Osteoblast (primary cell): ENCODE measurements at places on chromosomes 16 and 17.
A peak's percentile ranks its signal among the peaks of the same experiment; 100 is the strongest.

GRCh38 chr16:86353148-86353547, 157.2 kb upstream of the FOXF1 start:
- DNase-seq, result no peak

- peak; percentile 27 for DNase-seq
Observed at GRCh38 chr17:74466111-74466827, at the start of gene CD300A. CD300A (plus strand) TSS chr17:74466634; CDS start chr17:74466704, 70 bp downstream.

DNA sequence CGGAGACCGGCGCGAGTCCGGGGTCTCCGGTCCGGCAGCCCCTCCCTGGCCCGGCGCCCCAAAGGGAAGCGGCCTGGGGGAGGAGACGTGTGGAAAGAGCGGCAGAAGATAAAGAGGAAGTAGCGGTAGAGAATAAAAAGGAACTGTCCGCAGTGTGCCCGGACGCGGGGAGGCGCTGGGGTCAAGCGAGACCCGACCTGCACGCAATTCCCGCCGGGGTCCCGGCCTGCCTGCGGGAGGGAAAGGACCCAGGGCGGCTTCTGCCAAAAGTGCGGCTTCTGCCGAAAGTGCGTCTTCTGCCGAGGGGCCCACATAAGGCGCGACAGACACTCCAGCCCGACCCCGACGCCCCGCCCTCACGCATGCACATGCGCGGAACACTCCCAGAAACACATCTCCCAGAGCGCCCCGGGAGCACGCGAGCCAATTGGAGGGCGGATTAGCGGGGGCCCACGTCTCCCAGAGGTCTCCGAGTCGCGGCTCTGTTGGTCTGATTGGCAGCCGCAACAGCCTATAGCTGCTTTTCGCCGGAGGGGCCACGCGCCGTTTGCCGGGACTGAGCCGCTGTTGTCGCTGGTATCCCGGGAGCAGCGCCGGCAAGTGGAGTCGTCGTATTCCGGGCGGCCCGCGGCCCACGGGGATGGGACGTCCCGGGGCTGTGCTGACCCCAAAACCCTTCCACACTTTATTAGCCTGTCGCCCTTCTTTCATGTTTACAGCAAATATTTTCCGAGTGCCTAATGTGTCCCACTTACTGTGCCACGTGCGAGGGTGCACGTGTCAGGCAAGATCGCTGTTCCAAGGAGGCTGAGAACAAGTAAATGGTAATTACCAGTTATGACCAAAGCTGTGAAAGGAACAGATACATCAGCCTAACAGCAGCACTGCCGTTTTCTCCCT, 8.0 kb upstream of the MEFV start:
- DNase-seq, result peak; percentile 99

DNA sequence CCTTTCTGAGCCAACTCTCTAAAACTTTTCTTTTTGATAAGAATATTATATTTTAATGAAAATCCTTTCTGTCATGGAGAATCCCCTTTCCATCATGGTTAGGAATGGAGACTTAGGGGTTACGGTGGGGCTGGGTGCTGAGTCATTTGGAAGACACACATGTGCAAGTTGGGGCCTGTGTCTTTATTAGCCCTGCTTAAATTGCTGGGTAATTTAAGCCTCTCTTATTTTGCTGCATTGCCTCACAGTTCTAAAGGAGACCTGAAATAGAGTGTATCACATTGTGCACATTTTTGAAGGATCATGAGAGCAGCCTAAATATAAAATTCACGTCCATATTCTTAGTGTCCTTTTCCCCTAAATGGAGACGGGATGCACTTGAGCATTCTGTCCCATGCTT, 61.8 kb upstream of the RBFOX1 start:
- DNase-seq, result no peak

DNA sequence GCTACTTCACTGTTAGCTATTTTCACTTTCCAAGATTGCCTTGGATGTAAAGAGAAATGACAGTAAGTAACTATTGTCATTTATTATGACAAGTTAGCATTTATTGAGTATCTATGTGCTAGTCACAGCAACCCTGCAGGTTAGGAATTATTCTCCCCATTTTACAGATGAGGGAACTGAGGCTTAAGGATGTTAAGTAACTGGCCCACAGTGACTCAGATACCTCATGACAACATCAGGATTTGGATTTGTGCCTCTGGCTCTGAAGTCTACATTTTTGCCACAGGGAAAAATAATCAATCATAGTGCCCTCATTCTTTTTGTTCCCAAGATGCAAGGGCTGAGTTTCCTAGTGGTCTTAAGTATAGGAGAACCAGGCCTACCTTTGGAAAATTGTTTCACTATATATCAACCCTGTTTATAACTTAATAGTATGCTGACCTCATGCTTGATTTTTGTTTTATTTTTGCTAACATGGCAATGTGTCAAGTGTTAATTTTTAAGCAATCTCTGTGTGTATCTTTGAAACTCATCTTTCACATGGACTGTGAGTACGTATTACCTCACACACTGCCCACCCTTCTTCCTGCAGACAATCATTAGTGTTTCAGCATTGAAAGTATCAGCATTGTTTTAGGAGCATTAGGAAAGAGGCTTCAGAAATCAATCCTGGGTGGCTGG, 105.0 kb downstream of the TANGO6 start:
- DNase-seq, result no peak

GRCh38 chr17:34726536-34727384, 147.4 kb downstream of the TMEM132E start:
- no peak for DNase-seq

GRCh38 chr17:73650617-73651200, 6.5 kb upstream of the SDK2 start:
- no peak for DNase-seq

GRCh38 chr17:4849011-4849536, 15.9 kb downstream of the MINK1 start:
- DNase-seq, result peak; percentile 88

DNA sequence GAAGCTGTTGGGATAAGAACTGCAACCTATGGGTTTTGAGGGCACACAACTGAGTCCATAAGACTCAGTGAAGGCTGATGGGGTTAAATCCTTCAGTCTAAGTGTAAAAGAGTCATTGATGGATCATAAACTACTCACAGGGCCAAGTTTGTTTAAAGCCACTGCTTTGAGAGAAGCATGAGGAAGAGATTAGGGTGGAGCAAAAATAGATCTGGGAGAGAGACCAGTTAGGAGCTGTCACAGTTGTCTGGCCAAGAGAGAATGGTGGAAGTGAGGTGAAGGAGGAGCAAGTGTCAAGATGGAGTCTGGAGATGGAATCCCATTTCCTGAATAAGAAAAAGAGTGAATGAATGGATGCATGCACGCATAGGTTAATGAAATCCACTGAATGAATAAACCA, 379.1 kb upstream of the CDH11 start:
- no peak for DNase-seq

DNA sequence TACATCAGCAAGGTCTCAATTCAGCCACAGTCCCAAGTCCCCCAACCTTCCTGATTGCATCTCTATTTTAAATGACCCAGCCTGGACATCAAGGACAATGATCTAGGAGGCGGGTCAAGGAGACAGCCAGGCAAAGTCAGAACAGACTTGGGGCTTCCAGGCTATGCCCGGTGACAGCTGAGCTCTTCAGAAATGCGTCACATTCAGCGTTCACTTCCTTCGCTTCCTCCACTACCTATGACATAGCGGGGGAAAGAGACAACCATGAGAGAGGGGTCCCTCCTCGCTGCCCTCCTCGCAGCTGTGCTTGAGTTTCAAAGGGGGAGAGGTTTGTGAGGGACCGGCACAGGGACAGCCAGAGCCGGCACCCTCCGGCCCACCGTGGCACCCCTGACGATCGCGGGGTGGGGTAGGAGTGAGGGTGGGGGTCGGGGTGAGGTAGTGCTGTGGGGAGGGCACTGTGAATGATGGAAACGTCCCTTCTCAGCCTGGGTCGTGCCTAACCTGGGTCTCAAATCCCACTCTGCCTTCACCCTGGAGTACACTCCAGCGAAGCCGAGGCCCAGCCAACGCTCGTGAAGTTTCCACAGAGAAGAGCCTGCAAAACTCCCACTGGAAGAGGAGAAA, 12.3 kb upstream of the LGALS3BP start:
- DNase-seq, result peak; percentile 59

GRCh38 chr17:63196772-63197335, 230.8 kb downstream of the TANC2 start:
- DNase-seq, result no peak

DNA sequence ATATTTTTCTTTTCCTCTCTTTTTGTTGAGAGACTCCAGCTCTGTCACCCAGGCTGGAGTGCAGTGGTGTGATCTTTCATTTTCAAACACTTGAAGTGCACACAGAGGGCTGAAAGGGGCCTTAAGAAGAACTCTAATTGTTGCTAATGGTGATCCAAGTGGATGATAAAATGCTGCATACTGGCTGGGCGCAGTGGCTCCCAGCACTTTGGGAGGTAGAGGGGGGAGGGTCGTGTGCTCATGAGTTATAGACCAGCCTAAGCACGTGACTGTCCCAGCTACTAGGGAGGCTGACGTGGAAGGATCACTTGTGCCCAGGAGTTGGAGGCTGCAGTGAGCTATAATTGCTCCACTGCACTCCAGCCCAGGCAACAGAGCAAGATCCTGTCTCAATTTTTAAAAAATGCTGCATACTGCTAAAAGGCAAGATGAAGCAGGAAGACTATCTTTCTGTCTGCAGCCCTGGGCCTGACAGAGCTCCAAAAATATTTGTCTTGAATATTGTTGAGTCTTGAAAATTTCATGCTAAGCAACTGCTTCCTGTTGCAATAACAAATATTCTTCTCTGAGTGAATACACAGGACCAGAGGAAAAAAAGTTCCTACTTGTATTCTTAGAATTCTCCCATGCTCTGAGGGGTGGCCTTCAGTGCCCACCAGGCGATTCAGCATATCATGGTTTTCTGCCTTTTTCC, 63.7 kb upstream of the AKTIP start:
- no peak for DNase-seq

DNA sequence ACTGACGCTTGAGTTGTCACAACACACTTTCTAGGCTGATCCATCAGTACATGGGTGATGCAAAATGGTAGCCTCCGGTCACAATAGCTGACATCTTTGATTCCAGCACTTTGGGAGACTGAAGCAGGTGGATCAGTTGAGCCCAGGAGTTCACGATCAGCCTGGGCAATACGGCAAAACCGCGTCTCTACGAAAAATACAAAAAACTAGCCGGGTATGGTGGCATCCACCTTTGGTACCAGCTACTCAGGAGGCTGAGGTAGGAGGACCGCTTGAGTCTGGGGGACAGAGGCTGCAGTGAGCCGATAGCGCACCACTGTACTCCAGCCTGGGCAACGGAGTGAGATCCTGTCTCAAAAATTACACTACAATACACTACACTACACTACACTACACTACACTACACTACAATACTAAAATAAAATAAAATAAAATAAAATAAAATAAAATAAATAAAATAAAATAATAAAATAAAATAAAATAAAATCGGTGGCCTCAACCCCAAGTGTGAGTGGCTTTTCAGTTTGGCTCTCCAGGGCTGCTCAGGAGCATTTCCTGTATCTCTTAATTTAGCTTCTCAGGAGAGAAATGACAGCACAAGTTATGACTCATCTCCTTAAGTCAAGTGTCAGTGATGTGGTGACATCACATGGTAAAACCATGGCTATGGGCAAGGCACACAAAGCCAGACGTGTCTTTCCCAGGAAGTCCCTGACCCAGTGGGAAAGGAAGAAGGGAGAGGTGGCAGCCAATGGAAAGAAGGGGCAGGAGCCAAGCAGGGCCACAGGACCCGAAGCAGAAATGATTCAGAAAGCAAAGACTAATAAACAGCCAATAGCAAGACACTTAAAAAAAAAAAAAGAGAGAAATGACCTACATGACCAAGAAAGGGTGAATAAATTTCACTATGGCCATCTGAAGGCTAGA, 75.3 kb upstream of the TBC1D3K start:
- DNase-seq, result peak; percentile 94

DNA sequence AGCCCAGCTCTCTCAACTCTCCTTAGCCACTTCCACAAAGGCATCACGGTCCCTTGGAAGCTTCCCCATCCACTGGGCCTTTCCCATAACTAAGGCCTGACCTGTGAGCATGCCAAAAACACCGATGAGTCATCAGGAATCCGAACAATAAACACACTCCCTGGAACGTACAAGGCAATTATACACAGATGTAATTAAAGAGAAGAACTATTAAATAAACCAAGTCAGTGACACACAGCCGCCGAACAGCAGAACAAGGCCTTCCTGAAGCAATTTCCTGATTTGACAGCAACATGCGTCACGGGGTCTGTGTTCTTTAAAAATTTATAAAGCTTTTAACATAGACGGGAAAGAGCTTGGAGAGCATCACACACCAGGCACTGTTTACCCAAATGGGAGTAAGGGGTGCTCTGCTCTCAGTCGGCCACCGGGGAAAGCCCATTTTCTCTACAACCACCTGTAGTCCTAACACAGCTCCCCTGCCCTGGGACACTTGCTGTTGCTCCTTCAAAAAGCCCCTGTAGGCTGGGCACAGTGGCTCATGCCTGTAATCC, 29.4 kb downstream of the COG7 start:
- peak; percentile 84 for DNase-seq

DNA sequence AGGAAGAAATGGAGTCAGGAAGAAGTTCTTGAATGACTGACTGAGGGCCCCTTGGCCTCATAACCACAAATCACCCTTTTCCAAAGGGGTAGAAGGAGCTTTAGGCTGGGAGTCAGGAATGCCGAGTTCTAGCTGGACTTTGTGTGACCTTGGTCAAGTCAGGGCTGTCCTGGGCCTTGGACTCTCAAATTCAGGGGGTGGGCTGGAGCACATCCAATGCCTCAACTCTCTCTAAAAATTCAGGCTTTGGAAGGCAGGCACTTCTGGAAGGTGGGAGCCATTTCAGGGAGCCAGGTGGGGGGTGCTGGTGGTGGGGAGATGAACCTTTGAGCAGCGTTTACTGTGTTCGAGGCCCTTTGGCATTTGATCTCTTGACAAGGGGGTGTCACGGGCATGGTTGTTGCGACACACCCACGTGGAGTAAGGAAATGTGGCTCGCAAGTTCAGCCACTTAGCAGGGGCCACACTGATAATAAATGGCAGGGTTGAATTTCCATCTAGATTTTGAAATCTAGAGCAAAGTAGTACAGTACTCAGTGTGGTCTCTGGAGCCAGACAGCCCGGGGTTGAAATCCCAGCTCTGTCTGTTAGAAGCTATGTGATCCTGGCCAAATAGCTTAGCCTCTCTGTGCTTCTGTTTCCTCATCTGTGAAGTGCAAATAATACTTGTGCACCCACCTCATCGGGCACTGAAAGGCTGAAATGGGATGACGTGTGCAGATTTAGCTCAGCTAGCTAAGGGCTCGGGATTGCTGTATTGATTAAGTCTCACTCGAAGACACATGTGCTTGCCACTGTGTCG, 47.1 kb upstream of the CIBAR2 start:
- peak; percentile 34 for DNase-seq

DNA sequence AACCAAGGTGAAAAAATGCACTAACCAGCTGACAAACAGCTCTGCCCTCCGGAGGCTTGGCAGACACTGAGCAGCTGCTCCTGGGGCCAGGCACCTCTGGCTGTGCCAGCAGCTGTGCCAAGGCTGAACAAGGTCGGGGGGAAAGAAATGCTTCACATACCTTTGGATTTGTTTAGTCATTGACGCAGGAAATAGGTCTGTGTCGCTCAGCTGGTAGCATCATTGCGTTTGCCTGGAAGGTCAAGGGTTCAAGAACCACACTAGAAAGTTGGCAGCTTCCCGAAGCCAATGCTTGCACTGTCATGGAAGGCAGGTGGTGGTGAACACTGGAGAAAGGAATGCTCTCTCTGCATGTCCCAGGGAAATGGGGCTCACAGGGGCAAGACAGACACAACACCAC, 63.5 kb downstream of the PCTP start:
- DNase-seq, result no peak
